ENCODE measurements at places on chromosomes 5 and 9.

- DNase-seq: no peak
Measured at GRCh38 chr5:102547141-102548035, 48.6 kb upstream of the SLCO6A1 start.

DNA sequence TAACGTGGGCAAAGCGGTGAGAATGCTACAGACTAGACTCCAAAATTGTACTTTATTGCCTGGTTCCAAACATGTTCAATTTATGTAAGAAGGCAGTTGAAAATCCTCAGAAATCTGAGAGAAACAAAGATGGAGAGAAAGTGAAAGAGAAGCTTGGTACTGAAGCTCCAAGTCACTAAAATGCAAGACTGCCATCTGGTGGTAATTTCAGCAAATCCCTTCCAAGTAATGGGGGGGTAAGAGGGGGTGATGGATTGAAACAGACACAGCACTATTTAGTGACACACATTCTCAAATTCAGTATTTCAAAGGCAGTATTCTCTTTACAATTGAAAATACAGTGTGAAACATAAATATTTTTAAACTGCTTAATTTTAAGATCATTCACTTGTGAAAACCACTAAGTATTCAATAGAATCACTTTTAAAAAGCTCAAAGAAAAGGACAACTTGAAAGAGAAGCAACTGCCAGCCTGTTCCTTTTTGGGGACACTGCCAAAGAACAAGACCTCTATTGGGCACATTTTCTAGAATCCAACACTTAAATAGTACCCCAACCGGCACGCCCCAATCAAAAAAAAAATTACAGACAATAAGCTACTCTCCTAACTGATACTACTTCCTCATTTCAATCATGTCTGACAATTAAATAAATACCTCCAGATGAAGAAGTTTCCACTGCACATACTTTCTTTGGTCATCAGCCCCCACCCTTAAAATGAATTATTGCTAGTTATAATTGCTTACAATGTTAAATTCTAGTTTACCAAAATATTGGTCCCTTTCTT lies 131.5 kb downstream of the AGTPBP1 start:
- DNase-seq: peak; percentile 10

GRCh38 chr5:167939686-167940085 lies 351.8 kb upstream of the WWC1 start:
- no peak for DNase-seq

DNA sequence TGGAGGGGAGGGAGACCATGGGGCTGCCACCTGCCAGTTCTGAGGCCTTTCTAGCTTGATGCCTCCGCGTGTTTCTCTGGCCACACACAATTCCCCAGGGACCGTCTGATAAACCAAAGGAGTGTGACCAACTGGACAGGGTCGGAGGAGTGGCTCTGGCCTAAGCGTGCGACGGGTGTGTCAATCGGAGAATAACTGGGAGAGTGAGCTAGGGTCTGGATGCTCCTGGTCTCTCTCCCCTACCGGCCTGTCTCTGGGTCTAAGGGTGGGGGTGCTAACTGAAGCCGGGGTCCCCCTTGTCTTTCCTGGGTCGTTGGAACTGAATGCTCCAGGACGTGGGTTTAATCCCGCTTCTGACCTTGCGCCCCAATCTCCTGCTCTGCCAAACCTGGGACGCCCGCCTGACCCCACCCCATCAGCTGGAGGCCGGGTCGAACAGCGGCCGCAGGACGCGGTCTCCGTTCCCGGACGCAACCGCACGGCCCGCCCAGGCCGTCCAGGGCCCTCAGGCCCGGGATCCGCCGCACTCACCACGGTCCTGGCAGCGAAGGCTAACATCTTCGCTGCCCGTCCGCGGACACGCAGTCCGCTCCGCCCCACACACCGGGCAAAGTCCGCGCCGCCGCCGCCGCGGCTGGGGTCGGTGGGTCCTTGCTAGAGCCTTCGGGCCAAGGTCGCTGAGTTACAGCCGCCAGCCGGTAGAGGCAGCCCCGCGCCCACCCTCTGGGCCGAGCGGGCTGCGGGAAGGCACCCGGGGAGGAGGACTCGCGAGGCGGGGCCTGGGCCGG lies 447 bp downstream of the CRAT start:
- DNase-seq: no peak

DNA sequence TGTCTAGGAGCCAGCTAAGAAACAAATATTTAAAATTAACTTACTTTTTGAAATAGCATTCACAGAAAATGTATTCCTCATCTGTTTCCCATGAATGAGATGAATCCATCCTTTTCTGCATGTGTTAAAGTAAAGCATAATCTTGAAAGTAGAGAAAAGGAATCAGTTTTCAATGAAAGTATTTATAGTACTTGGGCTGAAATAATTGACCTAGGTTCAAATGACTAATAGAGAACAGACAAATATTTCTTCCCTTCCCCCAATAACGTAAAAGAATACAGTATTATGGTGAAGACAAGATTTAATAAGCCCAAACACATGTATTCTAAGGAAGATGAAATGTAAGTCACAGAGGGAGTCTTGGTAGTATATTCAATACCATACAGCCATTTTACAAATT lies 403.5 kb downstream of the ZNF608 start:
- DNase-seq: no peak

DNA sequence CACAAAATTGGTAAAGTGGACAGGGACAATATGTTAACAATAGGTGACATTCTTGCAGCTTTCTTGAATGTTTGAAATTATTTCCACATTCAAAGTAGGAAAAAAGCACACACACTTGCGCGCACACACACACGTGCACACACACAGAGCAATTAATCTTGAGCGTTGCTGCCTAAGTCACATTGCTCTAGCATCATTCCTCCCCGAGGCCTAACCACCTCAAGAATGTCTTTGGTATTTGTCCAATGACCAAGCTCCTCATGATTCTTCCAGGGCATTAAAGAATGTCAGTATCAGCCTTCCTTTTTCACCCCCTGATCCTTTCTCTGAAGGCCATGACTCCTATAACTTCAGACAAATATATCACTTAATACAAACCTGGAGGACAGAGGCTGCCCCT lies 198.1 kb downstream of the NPR3 start:
- no peak for DNase-seq

DNA sequence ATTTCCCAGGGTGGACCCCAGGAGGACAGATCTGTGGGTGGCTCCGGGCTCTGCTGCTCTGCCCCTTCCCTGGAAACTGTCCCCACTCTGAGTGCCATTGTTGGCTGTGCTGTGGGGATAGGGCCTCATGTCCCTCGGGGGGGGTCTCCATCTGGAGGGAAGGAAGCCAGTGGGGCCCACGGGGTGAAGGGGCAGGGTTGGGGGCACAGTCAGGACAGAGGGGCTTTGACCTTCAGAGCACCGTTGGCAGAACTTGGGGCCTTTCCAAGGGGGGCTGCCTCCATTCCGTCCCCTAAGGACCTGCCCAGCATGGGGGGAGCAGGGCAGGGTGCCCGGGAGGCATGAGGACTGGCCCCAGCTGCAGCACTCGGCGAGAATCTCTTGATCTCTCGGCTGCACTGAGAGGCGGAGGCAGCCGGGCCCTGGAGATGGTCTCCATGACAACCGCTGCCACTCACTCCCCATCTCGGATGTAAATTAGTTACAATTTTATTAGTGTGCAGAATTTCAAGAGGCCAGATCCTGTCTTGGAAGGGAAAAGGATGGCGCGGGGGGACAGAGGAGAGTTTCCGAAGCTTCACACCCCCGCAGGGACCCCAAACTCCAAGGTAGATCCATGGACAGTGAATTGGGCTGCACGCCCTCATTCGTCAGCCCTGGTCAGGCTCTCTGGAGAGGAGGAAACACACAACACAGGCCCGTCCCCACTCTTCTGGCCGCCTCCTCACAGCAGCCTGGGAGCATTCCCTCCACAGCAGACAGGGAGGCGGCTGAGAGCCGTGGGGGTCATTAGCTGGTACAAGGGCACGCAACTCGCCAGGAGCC lies 216.2 kb upstream of the IER5L start:
- DNase-seq: no peak

DNA sequence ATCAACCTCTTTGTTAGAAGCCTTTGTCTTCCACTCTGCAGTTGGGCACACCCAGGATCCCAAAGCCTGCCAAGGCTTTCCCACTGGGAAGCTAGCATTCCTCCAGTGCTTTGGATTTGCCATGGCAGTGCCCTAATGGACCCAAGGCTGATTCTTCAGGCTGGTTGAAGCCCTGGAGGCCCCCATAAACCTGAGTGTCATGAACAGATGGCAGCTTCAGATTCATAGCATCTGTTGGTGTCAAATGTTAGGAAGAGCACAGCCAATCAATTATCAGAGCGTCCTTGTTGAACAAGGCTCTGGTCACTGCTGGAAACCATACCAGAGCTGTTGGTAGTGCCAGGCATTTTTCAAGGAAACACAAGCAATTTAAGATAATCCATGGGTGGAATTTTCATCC lies 241.1 kb upstream of the KLF4 start:
- no peak for DNase-seq

DNA sequence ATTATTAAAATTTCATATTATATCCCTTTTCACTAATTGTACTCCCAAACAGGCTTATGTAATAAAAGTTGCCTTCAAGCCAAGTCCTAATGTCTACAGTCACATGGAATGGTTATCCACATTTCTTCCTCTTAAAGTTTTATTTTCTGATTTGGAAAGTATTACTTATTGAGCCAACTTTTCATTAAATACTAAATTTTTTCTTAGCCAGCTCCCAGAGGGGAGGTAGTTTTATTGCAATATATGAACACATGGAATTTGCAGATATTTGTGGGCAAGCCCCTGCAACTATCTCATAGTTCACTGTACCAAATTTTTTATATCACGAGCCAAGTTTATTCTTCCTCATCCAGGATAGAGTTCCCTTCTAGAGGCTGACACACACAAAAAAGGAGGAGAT lies 332.8 kb upstream of the PTGER4 start:
- no peak for DNase-seq

DNA sequence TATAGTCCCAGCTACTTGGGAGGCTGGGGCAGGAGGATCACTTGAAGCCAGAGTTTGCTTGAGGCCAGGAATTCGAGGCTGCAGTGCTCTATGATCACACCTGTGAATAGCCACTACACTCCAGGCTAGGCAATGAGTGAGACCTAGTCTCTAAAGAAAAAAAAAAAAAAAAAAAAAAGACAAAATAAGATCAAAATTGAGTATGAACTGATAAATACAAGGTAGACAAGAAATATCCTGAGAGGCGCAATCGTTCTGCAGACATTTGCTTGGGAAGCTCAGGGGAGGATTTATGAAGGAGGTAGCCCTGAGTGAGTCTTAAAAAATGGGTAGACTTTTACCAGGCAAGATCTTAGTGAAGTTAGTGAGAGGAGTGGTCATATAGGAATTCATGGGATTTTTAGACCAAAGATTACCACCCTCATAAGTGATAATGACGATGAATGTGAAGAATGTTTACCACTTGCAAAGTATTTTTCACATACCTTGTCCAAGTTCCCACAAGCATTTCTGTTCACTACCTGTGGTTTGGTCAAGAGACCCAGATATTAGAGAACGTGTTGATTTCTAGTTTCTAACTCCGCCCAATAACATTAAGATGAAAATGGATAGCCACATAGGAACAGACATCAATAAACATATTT lies 4.4 kb downstream of the PDCD1LG2 start:
- DNase-seq: no peak

GRCh38 chr5:54705994-54706653 lies 188.6 kb downstream of the SNX18 start:
- DNase-seq: no peak

- no peak for DNase-seq
Measured at GRCh38 chr5:142819292-142819691, 49.1 kb downstream of the ARHGAP26 start.

- DNase-seq: no peak
Measured at GRCh38 chr9:2916382-2916985, 72.6 kb upstream of the PUM3 start.

DNA sequence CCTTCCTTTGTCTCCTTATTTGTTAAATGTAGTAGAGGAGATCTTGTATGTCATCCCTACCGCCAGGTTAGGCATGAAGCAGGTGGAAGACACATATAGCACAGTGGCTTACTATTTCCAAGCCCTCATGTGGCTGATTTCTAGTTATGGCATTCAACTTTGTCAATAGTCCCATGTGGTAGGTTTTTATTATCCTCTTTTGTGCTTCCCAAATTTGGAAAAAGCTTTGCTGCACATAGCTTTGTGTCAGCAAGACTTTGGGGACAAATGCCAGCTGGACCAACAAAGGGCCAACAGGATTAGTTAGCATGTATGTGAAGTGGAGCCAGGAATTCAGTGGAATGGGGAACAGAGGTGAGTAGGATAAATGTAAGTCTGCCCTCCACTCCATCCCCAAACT lies 276.3 kb downstream of the PSAT1 start:
- DNase-seq: no peak

GRCh38 chr5:129963359-129963758 lies 59.1 kb downstream of the CHSY3 start:
- no peak for DNase-seq

GRCh38 chr5:36875051-36875789 lies 1.3 kb upstream of the NIPBL start:
- DNase-seq: peak; percentile 28

GRCh38 chr5:172792701-172793570 lies 21.9 kb upstream of the DUSP1 start:
- DNase-seq: no peak

DNA sequence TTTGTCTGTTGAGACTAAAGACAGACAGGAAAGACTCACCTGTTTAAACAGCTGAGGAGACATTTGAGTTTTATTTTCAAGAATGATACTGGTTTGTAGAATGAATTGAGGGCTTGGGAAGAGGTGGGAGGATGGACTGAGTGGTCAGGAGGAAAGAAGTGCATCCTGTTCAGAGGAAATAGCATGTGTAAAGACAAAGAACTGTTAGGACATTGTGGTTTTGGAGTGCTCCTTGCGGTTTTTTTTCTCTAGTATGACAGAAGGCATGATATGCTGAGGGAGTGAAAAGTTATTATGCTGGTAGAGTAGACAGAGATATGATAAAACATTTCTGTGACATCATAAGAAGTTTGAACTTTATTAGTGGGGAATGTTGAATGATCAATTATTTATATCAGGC lies 270.7 kb upstream of the ELAVL2 start:
- no peak for DNase-seq

DNA sequence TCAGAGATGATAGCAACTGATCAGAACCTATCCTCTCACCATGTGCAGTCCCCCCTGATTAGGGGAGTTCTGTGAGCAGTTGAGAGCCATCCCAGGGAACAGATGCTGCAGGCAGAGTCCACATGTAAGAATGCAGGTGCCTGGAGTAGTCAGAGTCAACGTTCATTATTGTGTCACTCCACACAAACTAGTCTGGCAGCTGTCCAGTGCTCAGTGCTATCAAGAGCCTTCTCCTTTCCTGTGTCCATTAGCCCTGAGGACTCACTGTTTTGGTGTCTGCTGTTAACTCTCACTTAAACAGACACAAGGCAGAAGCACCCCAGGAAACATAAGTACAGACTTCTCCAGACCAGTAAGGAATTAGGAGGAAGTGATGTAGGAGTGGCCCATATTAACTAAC lies 2.5 kb downstream of the SH3TC2 start:
- no peak for DNase-seq
